ENCODE measurements at places on chromosomes 5 and 9.

DNA sequence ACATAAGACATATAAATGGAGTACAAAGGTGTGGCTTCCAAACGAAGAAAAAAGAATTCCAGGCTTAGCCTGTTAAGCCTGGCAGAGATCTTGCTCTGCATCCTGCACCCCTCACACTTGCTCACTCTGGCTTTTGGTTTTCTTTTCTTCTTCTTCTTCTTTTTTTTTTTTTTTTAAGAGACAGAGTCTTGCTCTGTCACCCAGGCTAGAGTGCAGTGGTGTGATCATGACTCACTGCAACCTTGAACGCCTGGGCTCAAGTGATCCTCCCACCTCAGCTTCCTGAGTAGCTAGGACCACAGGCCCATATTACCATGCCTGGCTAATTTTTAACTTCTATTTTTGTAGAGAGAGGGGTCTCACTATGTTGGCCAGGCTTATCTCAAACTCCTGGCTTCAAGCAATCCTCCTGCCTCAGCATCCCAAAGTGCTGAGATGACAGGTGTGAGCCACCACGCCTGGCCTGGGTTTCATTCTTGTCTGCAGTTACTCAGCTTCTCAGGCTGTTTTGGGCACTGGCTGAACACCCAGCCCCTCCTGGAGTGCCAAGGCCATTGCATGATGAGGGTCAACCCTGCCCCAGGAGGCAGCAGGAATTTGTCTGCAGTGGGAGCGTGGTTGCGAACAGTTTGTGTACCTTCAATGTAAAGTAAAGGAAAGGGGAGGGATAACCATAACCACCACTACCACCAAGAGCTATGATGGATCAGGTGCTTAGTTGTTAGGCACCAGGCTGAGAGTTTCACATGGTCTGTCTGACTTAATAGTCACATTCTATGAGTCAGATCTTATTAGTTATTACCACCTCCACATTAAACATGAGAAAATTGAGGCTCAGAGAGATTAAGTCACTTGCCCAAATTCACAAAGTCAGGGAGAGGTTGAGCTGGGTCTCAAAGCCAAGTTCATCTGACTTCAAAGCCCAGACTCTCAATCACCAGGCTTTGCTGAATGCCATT, 219.2 kb upstream of the PANK3 start:
- DNase-seq: no peak

GRCh38 chr5:102916109-102916508, 161.0 kb downstream of the PAM start:
- no peak for DNase-seq

DNA sequence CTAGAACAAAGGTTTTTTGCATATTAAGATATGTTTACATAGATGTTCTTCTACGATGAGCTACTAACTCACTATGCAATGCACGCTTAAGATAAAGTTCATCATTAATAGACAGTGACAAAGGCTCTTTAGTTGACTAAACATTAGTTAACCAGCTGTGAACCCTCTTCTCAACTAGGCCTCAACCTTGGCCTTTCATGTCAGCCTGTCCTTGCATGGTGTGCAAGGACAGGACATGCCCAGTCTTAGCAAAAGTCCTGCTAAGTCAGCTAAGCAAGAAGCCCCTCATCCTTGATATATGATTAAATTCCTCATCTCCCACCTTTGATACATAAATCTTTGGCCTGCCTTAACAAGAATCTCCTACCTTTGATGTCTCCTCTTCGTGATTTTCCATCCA, 50.9 kb downstream of the PLPP1 start:
- DNase-seq: no peak

DNA sequence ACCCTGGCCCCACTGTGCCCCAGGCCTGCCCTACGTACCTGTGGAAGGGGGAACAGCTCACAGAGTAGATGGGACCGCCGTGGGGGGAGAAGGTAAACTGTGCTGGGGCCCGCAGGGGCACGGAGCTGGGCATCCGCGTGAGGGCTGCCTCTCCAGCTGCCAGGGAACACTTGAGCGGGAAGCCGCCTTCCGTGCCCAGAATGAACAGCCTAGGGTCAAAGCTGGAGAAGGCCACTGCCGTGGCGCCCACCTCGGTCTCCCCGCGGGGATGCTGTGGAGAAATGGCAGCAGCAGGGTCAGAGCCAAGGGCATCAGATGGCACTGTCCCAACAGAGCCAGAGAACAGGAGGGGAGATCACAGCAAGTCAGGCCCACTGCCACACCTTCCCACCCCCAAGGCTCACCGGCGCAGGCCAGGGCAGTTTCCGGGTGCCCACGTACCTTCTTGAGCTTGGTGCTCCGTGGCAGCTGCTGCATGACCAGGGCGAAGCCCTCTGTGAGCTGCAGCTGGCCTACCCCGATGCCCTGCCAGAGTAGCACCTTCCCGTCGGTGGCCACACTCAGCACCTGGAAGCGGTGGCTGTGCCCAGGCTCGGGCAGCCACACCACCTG, 21.9 kb downstream of the DYNC2I2 start:
- no peak for DNase-seq

DNA sequence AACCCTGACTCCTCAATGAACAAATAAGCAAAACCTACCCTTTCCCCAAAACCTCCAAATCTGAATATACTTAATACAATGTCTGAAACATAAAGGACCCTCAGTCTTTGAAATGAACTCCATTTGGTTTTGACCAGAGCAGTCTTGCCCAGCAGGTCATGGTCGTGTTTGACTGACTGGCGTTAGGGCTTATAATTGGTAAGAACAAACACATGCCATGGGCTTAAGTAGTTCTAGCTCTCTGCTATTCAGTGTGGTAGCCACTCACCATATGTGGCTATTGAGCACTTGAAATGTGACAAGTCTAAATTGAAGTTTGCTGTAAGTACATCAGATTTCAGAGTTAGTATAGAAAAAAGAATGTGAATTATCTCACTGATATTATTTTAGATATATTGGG, 42.1 kb downstream of the LRRTM2 start:
- DNase-seq: no peak

DNA sequence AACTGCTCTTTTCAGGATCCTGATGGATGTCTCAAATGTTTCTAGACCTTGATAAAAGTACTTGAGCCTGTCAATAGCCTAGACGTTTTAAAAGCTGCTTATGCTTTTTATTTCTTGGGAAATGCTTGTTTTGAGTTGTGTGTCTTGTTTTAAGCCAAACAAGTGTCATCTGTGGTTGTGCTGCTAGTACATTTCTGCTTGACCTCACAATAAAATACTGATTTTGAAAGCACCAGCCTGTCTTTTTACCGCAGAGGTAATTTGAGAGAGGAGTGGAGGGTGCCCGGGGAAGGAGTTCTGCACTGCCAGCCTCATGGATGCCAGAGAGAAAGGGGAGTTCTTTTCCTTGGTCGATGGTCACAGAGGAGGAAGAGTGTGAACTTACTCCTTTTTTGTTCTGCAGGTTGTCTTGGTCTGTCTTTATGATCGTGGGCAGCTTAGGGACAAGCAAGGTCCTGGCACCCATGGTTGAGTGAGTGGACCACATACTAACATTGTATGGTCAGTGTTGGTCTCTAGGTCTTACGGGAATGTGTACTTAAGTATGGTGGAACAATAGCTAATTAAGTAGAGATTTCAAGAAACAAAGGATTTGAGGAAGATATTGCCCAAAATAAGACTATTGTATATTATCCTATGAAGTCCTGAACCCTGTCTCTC, 61.0 kb downstream of the TRIO start:
- no peak for DNase-seq

DNA sequence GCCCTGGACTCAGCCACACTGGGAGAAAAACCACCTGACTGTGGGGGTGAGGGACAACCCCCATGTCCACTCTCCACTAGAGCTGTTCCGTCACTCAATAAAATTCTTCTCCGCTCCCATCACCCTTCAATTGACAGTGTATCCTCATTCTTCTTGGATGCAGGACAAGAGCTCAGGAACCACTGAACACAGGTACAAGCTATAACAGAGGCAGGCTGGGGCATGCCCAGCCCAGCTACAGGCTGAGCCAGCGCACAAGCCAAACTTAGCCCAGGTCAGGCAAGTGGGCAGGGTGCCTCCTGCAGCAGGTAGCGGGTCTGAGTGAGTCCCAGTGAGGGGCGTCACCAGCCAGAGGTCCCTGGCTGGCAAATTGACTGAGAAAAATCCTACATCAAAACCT, 183.4 kb downstream of the HINT1 start:
- no peak for DNase-seq

DNA sequence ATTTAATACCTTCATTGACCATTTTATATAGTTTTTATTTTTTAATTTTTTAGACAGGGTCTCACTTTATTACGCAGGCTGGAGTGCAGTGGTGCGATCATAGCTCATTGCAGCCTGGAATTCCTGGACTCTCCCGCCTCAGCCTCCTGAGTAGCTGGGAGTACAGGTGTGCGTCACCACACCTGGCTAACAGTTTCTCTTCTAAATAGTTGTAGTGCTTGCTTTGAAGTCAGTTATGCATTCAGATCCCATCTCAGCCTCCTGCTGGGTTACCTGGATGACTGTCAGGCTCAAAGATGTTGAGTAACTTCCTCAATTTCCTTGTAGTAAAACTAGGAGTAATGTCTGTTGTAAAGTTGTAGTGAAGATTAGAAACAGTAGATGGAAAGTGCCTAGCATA, 21.4 kb downstream of the SNX18 start:
- no peak for DNase-seq

DNA sequence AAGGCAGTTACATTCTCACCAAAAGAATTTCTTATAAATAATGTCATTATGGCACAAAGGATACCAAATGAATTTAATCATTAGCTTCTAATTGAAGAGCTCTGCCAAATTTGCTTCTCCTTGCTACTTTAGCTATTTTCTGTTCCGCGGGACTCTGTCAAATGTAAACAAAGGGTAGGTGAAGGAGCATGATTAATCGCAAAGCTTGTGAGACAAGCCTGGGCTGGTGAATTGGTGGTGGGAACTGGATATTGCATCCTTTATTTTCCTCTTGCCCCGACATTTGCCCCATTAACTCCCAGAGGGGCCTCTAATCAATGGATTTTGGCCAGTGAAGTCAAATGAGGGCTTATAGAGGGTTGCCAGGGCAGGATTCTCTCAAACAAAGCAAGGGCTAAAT, 234.2 kb upstream of the RFX3 start:
- no peak for DNase-seq

DNA sequence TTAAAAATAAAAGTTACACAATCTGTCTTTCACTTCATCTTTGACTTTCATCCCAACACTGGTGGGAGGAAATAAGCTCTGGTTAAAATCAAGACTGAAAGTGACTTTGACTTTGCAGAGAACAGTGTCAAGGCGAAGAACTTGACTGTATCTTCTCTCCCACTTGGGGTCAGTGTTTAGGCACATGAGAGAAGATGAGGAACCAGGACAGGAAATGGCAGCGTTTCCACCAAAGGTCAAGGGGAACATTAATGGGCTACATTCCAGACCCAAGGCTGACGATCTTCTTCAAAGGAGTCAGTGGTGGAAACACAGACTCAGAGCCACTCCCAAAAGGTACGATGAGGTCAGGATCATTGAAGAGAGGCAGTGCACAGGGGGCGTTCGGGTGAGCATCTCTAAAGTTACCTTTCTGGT, 409.5 kb downstream of the ARHGEF28 start:
- DNase-seq: no peak

- DNase-seq: no peak
Observed at GRCh38 chr5:156920042-156920860, 42.8 kb downstream of the TIMD4 start.

DNA sequence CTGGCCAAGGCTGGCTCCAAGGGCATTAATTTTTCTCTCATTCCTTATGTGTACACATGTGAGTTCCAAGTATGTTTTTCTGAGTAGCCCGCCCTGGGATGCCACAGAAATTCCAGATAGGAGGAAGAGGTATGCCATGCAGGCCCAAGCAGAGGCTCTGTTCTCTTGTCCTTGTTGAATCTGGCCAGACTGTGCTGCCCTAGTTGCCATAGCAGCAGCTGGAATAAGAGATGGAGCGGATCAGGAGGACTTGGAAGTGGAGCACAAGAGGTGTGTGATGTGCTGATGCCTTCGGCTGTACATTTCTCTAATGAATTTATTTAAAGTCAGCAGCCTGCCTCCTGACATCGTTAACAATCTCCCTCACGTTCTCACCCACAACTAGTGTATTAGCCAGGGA, 235.6 kb upstream of the RPS23 start:
- DNase-seq: no peak

DNA sequence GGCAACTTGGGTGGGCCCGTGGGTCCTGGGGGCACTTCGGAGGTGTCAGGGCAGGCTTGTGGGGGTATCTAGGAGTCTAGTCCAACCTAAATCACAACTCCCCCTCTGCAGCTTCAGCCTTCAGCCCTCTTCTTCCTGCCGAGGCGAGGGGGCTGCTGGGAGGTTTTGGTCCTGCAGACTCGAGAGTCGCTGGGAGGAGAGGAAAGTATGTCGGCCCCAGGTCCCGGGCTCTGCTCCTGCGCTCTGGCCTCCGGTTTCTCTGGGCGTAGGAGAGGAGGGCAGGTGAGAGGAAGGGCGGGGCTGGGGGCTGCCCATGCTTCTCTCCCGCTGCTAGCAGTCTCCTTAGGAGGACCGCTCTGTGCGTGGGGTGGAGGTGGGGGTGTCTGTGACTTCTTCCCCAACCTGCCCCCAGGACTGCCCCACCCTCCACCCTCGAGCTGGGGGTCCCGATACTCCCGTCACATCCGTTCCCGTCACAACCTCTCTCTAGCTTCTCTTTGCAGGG, 139.8 kb upstream of the COL5A1 start:
- DNase-seq: no peak

DNA sequence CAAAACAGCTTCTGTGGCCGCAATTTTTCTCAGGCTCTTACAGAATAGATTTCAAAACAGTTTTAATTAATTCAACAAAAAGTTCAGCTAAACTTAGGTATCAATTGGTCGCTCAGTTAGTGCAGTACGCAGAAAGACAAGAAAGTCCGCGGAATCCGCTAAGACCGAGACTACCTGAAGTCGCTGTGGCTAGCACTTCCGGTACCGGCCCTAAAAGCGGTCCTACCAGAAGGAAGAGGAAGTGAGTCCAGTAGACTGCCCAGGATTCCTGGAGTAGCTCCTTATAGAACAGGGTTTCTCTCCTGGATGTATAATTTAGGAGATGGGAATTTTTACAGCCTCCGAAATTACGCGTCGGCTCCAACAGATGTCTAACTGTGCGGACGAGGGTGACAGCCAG, 16.6 kb upstream of the PCDHB2 start:
- no peak for DNase-seq

DNA sequence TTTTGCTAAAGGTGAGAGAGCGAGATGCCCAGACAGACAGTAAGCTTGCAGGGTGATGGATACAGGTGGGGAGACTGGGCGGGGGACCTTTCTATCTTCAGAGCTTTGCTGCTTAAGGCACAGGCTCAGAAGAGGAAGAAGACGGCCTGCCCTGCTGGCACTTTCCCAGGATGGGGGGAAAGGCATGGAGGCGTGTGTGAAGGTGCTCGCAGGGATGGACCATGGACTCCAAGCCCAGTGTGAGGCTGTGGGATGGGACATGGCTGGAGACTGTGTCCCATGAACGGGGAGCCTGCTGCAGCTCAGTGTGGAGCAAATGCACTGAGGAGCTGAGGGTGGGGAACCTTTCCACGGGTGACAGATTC, 243.2 kb upstream of the IRX4 start:
- no peak for DNase-seq

All from amygdala (tissue), 56 donors.